ENCODE measurements at places on chromosomes 5 and 9.

GRCh38 chr5:6554812-6555211 lies 78.0 kb downstream of the NSUN2 start:
- DNase-seq, result no peak

- no peak for DNase-seq
Observed at GRCh38 chr5:50300878-50301277, 140.2 kb downstream of the EMB start.

GRCh38 chr5:111236995-111237394 lies 12.8 kb downstream of the CAMK4 start:
- DNase-seq, result no peak

GRCh38 chr5:17076272-17076671 lies 140.2 kb upstream of the MYO10 start:
- no peak for DNase-seq

GRCh38 chr5:154766558-154767281 lies 11.5 kb downstream of the LARP1 start:
- DNase-seq, result no peak

Data from amygdala (tissue), 56 donors.